ENCODE measurements at places on chromosomes 1 and 21.

GRCh38 chr1:74811436-74812179 lies 78.7 kb downstream of the TYW3 start:
- DNase-seq = no peak

DNA sequence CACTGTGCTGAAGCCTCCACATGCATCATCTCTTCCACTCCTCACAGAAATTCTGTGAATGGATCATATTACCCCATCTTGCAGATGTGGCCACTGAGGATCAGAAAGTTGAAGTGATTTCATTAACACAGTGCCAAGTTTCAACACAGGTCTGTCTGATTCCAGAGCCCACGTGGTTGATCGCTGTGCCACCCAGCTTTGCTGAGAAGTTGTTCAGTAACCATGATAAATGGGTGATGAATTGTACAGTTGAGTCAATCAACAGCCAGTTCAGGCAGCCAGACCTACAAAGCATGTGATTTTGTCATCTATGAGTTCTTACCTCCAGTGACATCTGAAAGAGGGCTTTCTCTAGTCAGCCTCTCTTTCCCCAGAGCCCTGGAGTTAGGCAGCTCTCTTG lies 61.8 kb upstream of the GRHL3 start:
- DNase-seq = no peak

GRCh38 chr1:32939655-32940371 lies 24.8 kb downstream of the RNF19B start:
- DNase-seq = no peak

DNA sequence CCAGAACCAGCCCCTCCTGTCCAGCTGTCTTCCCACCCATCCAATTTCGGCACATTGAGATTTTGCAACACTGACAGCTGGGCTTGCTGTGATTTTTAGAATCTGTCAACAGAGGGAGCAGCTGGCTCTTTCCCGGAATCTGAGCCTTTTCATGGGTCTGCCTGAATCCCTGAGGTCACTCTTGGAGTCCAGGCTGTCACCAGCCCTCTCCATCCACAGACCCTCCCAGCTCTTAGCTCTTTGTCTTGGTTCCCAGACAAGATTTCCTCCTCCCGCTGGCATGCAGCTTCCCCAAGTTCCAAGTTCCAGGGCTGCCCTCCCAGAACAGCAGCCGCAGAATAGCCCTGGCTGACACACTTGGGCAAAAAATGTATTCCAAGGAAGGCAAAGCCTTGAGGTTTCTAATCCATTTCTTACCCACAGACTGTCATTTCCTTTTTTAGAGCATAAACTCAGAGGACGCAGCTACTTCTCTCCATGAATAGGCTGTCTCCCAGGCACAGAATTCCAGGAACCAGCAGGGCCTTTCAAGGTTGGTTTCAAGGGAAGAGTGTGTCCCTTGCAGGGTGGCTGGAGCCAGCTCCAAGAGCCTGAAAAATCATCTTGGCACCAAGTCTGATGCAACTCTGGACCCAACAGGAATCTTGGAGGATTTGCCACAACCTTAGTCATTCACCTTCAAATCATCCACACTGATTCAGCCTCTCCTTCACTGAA lies 7.1 kb upstream of the TMEM61 start:
- DNase-seq = no peak

DNA sequence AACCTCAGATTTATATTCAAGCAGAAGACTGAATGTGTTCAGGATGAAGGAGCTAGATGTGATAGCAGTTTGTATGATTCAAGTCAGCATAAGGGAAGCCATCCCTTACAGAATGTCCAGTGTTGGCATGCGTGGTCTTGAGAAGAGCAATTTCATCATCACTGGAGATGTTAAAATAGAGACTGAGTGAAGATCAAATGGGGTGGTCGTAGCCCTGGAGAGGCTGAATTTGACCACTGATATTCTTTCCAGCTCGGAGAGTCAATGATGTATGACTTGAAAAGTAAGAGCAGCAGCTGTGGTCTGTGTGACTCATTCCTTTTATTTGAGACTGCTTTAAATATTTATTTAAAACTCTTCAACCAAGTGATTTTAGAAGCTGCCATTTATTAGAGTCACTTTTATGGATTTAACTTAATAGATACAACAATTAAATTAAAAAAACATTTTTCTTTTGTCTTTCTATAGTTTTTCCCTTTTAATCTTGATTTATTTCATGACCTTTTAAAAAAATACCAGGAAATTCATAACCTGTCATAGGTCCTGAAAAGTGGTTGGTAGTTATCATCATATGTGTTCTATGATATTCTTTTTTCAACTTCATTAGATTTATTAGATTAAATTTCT lies 15.5 kb downstream of the FMN2 start:
- no peak for DNase-seq

DNA sequence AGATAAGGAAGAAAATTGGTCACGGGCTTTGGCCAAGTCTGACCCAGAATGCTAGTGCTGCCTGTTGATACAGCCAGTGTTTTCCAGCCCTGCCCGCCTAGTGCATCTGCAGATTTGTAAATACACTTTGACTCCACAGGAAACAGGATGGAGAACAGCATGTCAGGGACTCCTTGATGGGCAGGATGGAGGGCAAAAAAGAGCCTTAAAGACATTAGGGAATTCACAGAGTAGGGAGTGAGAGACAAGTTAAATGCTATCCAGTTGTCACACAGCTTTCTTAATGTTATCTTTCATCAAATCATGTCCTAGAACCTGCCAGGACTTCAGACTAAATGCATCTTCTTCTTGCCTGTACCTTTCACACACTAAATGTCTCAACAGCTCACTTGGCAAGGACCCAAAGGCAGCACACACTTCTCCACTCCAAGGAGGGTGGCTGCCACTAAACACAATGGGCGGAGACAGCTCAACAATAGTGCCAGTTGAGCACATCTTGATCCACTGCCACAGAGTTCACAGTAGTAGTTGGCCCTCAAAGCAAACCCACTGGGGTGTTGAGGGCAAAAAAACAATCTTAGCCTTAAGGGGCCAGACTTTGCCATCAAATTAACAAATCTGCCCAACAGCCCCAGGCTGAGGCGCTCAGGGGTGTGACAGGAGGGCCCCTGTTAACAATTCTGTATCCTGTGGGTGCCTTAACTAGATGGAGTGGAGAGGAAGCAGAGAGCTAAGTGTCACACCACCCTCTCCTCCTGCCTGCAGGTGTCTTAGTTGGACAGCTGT lies 2.7 kb downstream of the HIVEP3 start:
- no peak for DNase-seq

GRCh38 chr1:22849770-22850169 lies 122.9 kb downstream of the LACTBL1 start:
- no peak for DNase-seq

DNA sequence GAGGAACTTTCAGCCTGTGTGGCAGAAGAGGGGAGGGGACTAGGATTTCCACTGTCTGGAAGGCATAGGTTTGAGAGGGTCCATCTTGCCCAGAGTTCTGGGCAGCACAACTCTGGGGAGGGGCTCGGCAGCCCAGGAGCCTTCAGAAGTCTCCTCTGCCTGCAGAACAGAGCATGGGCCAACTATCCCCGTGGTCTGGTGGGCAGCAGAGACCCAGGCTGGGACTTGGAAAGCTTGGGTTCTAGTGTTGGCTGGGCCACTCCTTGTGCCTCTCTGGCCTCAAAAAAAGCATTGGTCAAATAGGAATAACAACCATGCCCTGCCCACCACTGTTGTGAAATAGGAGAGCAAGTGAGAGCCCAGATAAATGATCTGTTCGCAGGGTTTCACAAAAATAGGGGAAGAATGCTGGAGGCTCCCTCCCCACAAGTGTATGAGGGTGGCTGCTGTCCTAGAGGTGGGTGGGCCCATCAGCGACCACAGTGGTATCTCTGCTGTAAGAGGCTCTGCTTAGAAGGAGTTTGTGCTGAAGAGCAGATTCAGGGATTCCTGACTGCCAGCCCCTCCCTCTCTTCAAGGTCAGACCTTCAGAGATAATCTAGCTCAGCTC lies 8.9 kb downstream of the EPHA10 start:
- no peak for DNase-seq

GRCh38 chr1:29827801-29828525 lies 591.6 kb downstream of the PTPRU start:
- DNase-seq = no peak

GRCh38 chr1:16173447-16174260 lies 17.8 kb upstream of the EPHA2 start:
- no peak for DNase-seq

- DNase-seq = no peak
These were observed 24.2 kb upstream of the ITPKB start for GRCh38 chr1:226762988-226763904.

- no peak for DNase-seq
These were observed 17.4 kb downstream of the SFT2D2 start for GRCh38 chr1:168243198-168243597.

DNA sequence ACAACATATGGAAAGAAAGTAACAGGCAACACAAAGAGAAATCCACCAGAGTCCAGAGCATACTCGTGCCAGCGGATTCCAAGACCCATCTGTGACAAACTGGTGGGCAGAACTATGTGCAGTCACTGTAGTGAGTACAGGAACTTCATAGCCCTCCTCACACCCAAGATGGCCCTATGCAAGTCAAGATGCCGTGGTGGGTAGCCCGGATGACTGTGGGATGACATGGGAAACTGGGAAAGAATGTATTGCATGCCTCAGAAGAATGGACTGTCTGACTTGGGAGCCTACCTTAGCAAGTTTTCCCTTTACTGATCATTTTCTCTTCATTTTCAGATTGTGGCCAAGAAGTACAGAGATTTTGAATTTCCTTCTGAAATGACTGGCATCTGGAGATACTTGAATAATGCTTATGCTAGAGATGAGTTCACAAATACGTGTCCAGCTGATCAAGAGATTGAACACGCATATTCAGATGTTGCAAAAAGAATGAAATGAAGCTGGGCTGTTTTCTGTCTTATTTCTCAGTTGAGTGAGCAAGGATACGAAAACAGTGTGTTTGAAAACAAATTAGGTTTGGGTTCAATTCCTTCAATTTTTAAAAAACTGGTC lies 47.3 kb downstream of the CLIC6 start:
- DNase-seq = no peak

- DNase-seq = no peak
These were observed 4.6 kb downstream of the TRIM11 start for GRCh38 chr1:228401782-228402640.

DNA sequence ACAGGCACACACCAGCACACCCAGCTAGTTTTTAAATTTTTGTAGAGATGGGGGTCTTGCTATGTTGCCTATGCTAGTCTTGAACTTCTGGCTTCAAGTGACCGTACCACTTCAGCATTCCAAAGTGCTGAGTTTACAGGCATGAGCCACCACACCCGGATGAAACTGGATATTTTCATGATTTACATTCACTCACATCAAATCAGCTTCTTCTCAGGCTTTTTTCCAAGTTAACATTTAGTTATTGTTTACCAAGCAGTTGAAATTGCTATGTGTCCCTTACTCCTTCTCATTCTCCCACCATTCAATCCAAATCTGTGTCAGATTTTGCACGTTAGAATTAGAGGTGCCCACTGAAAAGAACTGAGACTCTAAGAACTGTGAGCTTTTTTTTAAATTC lies 18.4 kb downstream of the RIT1 start:
- no peak for DNase-seq

DNA sequence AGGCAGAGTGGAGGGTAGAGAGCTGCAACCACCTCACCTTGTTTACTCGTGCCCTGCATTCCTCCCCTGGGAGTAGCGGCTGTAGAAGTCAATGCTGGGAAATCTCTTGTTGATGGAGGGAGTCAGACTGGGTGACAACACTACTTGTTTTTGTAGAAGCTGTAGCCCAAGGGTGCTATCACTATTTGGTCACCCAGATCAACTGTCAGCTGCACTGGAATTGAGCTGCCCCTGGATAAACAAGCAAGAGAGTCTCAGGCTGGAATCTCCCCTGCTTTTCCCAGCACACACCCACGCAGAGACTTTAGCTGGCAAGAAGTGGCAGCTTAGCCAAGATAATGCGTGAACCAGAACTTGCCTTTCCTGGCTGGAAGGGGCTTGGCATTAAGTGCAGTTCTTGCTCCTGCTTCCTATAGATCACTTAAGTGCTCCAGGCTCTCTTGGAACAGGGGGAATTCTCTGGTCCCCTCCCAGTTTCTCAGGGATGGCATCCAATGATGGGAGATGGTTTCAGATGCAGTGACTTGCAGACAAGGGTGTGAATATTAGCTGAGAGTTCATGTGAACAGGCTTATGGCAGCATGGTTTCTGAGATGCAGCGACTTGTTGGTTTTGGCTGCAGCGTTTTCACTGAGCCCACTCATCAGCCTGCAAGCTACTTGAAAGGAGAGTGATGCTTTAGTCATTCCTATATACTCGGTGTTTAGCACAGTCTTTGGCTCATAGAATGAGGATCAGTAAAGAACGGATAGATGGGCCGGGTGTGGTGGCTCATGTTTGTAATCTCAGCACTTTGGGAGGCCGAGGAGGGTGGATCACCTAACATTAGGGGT lies 16.8 kb downstream of the ATP2B4 start:
- DNase-seq = no peak

DNA sequence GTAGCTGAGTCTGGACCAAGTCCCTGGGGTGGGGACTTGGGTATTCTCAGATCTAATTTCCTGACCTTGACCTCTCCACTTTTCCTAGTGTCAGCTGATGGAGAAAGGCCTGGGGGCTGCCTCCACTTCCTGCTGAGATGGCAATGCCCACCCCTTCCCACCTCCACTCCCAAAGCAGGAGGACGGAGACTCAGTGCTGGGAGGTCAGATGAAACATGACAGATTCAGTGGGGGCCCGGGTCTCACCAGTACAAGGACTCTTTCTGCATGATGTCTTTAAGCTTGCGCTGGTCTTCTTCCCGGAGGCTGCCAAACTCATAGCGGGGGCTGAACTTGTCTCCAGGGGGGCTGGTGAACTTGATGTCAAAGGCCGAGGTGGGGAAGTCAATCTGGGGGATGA lies 35.6 kb upstream of the PPP1R15B start:
- no peak for DNase-seq

DNA sequence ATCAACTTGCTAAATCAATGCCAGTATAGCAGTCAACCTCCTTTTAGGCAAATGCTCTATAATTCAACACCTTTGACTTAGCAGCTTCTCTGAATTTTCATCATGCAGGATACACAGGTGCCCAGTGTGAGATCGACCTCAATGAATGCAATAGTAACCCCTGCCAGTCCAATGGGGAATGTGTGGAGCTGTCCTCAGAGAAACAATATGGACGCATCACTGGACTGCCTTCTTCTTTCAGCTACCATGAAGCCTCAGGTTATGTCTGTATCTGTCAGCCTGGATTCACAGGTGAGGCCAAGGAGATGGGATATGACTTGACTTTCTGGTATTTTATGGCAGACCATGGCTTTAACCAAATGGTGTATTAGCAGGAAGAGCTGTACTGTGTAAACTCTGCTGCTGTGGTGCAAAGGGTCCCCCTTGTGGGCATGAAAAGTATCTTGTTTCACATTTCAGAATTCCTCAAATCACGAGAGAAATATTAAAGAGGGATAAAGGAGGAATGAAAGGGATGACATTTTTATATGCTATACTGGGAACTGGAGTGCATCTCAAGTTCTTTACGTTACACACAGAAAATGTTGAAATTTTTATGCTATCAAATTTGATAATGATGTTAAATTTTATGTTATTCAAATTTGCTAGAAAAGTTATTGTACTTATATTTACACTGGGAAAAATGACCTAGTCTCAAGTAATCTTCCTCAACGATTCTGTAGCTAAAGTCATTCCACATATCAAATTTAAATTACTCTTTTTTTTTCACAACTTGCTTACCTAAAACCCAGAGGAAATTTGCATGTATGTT lies 88.9 kb downstream of the CRB1 start:
- no peak for DNase-seq

GRCh38 chr1:193533853-193534252 lies 347.4 kb upstream of the B3GALT2 start:
- no peak for DNase-seq

- no peak for DNase-seq
These were observed 111.5 kb downstream of the NCAM2 start for GRCh38 chr21:21109736-21110135.
